ENCODE measurements at places on chromosomes 5 and 9.

DNA sequence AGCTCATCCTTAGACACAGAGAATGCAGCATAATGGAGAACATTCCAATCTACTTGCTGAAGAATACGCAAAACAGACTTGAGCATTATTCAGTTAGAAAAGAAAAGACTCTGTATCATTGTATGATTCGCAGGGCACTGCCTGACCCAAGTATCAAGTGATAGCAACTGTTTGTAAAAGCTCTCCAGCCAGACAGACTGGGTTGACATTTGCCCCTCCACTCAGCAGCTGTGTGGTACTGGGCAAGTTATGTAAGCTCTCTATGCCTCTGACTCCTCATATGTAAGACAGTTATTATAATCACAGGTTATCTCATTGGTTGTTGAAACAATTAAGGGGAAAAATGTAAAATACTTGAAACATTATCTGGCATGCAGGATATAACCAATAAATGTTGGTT, 505.0 kb downstream of the ELAVL2 start:
- DNase-seq: no peak

DNA sequence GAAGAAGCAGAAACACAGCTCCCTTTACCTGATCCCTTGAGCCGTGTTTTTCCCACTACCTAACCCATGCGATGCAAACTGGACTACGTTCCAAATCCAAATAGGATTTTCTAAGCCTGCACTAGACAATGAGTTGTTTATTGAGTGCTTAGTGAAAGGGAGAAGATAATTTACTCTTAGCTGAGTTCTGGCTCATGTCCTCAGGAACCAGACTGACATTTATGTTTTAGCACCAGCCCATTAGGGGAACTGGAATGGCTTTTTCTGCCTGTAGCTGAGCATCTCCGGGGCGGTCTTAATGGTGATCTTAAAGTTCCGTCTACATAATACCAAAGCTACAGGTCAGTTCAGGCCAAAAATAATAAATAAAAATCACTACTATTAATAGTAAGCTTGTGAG, 81.5 kb downstream of the SH3TC2 start:
- no peak for DNase-seq

DNA sequence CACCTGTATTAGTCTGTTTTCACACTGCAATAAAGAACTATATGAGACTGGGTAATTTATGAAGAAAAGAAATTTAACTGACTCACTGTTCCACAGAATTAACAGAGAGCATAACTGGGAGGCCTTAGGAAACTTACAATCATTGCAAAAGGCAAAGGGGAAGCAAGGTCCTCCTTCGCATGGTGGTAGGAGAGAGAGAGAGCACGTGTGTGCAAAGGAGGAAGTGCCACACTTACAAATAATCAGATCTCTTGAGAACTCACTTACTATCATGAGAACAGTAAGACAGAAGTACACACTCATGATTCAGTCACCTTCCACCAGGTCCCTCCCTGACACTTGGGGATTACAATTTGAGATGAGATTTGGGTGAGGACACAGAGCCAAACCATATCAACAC, 258.7 kb downstream of the TRIM32 start:
- no peak for DNase-seq

DNA sequence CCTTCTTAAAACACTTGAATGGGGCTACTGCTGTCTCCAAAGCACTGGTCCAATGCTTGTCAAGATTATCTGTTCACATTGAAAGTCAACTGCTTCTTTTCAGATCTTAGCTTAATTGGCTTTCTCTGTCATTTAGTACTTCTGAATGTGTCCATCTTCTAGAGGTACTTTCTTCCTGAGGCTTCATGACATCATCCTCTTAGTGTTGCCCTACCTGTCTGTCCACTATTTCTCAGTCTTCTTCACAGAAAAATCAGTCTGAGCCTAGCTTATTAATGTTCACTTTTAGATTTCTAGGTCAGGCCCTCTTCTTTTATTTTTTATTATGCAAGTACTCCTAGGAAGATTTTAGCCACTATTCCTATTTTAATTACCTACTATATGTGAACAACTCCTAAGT, 899.9 kb downstream of the DTWD2 start:
- no peak for DNase-seq

DNA sequence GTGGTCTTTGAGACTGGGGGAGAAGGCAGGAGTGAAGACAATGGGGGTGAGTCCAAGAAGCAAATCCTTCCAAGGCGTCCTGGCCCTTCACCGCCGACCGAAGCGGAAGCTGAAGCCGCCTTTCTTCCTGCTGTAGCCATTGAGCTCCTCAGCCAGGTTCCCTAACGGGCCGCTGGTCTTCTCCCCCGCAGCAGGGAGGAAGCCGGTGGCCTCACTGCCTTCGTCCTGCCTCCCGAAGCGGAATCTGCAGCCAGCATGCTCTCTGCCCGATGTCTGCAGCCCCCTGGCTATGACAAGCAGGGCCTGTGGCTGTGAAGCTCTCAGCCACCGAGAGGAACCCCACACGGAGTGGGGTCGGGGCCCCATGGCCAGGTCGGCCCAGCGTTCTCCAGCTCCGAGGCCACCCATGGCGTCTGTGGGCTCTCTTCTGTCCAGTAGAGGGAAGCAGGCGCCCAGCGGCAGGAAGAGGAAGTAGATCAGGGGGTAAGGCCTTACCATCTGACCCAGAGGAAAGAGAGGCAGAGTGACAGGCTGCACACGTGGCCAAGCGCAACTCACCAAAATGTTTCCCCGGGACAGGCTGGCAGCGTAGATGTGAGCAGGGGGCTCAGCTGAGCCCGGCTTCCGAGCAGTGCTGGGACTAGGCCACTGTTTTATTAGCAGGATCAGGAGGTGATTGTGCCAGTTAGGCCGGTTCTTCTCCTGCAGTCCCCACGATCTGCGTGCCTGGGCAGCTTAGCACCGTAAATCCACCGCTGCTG, 3.1 kb downstream of the QRFP start:
- no peak for DNase-seq

- no peak for DNase-seq
Measured at GRCh38 chr5:9126490-9126889, 419.4 kb downstream of the SEMA5A start.

DNA sequence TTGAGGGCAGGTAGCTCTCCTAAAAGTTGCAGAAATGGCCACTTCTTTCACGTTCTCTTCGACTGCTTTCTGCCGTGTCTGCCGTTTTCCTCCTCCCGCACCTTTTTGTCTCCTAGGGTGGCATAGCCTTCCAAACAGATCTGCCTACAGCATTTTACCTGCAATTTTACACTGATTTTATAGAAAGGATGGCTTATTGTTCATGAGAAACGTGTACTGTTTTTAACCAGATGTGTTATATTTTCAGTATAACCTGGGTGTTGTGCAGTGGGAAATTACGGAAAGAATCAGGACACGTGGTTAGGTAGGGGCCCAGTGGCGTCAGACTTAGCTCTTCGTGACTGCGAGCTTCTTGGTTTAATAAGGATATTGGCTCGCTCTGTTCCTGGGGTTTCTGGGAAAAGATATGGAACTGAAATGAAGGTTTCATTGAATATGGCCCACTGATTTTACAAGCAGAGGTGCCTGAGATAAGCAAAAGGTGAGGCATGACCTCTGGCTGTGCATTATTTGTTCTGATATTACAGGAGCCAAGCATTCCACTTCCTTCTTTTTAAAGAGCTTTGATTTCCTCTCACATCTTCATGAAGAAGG, 43.7 kb upstream of the PRSS3 start:
- no peak for DNase-seq

DNA sequence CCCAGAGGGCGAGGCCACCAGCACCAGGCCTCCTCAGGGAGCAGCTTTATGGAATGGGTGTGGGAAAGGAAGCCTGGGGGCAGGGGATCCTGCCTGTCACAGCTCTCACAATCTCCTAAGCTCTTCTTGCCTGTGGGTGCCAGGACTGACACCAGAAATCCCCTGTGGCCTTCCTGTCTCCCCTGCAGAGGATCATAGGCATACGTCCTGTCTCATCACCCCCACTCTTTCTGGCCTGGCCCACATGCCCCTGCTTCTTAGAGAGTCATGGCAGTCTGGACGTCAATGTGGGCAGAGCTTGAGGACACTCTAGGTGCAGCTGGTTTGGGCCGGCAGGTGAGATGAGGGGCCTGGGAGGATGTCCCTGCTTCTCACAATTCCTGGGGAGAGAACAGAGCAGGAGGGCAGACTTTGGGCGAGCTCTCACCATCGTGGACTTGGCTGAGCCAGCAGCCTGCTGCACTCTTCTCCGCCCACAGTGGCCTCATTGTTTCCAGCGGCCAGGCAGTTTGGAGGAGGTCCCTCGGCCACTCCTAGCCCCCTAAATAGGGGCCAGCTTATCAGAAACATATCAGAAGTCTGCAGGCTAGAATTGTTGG, 67.3 kb upstream of the ZFR start:
- no peak for DNase-seq

- no peak for DNase-seq
Measured at GRCh38 chr5:163309914-163310313, 127.5 kb upstream of the CCNG1 start.
